ENCODE measurements at places on chromosomes 1 and 21.
A peak's percentile ranks its signal among the peaks of the same experiment; 100 is the strongest.

DNA sequence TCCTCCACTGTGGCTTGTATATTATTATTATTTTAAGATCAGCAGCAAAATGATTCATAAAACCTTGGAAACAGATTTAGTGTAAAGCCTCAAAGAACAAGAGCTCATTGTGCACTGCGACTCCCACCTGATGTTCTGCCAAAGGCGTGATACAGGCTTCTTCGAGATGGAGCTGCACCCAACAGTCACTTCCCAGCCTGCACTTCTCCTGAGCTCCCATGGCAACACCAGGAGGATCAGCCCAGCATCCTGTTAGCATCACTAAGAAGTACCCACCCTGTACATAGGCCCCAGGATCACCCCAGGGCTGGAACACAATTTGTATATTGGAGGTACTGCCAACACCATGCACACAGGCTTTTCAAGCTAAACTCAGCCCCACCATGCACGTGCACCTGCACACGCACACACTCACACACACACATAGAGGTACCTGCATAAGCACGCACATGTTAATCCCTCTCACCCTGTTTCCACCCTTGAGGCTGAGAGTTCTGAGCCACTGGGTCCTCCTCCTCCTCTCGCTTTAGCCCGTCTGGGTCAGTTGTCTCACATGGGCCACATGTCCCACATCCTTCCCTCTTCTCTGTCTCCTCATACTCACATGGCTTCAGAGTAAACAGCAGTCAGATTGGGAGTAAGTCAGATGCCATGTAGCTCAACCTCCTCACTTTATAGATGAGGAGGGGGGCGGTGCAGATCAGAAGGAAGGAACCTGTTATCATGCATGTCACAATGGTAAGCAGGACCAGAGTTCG is 281.9 kb upstream of the POU3F1 start:
- peak; percentile 12 for DNase-seq

DNA sequence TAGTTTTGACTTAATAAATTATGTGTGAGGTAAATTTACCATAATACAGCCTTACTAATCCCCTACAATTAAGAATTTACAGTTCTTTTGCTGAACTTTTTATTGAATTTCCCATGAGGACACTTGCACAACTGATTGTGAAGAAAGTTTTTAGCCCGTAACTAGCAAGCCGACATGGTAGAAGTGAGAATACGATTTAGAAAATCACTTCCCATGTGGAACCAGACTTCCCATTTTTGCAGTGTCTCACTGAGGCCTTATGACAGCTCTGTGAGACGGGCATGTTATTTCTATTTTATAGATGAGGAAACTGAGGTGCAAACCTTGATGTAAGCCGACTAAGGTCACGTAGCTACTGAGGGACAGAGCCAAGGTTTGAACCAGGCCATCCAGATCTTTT is 32.5 kb upstream of the LMO4 start:
- no peak for DNase-seq

- DNase-seq = peak; percentile 2
Measured at GRCh38 chr1:197356723-197357533, 88.9 kb downstream of the CRB1 start.

DNA sequence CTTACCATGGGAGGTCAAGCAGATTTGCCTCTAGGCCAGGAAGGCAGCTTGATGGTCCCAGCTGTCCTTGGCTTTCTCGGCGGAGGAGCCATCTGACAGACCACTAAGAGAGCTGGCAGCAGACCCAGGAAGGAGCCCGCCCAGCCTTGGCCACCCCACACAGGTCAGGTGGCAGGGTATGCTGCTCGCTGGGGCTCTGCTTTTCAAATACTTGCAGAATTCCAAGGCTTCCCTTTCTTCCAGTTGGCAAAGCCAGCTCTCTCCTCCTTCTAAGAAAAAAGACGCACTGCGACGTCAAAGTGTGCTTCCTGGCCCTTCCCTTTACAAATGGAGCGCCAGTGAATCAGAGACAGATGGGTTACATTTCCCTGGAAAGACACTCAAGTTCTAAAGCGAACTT is 229.4 kb downstream of the CACNA1E start:
- no peak for DNase-seq

DNA sequence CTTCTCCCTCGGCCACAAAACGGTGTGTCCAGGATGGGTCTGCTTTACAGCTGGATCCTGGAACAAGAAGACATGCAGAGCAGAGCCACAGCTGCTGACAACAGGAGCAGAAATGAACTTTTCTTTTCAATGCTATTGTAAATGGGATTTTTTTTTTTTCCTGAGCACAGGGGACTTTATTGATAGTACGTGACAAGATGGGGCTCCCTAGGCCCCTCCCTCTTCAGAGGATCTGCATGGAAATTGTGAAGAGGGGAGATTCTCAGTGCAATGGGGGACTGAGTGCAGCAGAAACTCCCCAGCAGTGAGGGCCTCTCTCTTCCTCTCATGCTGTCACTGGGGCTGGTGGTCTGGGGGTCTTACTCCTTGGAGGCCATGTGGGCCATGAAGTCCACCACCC is 40.8 kb upstream of the CD2 start:
- no peak for DNase-seq

DNA sequence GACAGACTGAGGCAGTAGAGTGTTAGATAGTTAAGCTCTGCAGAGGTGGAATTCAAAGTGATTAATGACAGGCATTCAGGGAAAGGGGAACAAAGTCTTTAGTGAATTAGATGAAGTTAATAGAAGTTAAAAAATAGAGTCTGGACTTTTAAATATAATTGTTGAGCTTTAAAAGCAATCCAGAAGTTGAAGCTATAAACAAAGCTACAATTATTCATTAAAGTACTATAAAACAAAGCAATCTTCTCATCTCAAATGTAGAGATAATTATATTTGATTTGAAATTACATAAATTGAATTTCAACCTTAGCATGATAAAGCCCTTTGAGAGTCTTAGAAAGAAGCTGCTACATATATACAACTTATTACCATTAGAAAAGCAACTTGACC is 710.6 kb downstream of the MRPL39 start:
- no peak for DNase-seq

- DNase-seq = no peak
Measured at GRCh38 chr1:17516303-17517214, 22.9 kb upstream of the ARHGEF10L start.

DNA sequence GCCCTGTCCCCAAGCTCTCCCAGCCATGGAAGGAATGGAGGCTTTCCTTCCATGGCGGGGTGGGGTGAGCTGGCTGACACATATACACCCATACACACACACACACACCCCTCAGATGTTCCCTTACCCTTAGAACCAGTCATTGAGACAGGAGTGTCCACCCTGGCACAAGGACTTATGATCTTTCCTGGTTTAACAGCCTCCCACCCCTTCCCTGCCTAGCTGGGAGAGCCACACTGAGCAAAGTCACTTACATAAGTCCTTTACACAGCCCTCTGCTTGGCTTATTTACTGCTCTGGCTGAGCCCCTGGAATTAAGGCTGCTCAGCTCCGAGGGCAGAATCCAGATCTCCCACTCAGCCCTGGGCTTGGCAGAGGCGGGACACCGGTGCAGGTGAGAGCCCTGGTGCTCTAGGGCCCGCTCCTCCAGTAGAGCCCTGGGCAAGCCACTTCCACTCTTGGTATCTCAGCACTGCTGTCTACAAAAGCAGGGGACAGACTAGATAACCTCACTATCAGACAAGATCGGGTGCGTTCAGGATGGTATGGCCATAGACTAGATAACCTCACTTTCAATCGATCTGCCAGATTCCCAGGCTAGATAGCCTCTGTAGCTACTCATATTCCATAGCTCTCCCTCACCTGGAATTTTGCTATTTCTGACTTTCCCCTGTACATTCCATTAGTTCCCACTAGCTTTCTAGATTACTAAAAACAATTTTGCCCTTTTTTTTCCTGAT is 16.7 kb downstream of the SLC6A9 start:
- no peak for DNase-seq

DNA sequence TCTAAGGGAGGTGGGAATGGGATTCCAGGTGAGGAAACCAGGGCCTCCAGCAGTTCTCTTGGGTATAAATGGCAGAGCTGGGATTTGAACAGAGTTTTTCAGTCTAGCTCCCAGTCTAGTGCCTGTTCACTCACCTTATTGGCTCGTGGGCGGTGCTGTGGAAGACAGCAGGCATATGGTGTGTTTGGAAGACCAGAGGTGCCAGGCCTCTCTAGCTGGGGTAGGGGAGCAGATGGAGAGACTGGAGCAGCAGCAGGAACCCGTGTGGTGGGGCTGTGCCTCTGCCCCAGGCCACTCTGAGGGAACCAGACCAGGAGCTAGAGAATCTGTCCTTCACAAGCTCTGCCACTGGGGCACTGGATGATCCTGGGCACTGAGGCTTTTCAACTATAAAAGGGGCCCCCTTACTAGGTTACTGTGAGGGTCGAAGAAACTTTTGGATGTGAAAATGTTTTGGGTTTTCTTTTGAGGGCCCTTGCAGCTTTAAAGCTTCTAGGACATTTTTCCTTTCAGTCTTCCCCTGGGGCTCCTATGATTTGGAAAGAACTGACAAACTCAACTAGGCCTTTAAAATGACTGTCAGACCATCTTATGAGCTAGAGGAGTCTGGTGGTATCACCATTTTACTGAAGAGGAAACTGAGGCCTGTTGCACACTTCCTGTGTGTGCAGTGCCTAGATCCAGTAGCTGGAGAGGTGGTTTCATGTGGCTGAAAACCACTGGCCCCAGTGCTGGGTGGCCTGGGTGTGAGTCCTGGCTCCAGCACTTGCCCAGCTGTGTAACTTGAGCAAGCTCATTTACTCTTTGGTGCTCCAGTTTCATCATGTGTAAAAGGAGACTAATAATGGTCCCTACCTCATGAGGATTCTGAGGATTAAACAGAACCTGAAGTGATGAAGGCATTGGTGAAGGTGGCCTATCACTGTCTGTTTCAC is 6.1 kb downstream of the DMRTB1 start:
- DNase-seq = no peak

DNA sequence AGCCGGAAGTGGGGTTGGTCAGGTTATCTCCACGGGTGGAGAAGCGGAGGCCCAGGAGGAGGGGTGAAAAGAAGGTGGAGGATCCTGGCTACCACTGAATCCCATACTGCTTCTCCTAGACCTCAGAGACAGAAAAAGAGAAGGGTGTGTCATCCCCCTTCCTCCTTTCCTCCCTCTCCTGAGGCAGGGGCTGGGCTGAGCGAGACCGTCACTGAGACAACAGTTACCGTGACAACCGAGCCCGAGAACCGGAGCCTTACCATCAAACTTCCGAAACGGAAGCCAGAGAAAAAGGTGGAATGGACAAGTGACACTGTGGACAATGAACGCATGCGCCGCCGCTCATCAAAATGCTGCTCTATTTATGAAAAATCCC is 42.1 kb upstream of the NBPF3 start:
- DNase-seq = no peak

DNA sequence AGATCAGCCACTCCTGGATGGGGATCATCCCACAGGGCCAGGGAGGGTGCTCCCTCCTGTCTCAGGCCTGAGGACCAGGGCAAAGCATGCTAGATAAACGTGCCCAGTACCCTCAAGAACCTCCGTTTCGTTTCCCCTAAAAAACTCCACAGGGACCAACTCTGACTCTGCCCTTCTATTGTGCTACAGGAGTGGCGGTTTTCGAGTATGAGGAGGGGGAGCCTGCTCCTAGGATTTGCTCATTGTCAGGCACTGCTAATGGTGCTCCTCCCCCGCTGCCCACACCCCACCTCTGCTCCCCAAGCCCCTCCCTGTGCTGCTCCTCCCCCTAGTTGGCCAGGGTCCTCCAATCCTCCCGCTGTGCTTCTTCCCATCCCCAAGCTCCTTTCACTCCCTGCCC is 32.0 kb downstream of the PGBD5 start:
- DNase-seq = no peak

GRCh38 chr1:39717809-39718208 is 20.9 kb upstream of the PPIE start:
- no peak for DNase-seq

- no peak for DNase-seq
Measured at GRCh38 chr21:31597683-31598082, 61.8 kb upstream of the SOD1 start.

- no peak for DNase-seq
Measured at GRCh38 chr1:33667386-33668282, 195.2 kb downstream of the ZSCAN20 start.

- no peak for DNase-seq
Measured at GRCh38 chr1:6275826-6276782, 15.2 kb upstream of the GPR153 start.

GRCh38 chr1:56550138-56550858 is 29.1 kb downstream of the PLPP3 start:
- DNase-seq = peak; percentile 32

Measured in hypothalamus (tissue), 51 donors.